ENCODE measurements at places on chromosomes 16 and 17. TPM values are rescaled to one million over a fixed set of nuclear protein-coding genes. Genes with fewer than 3 reads are reported as not detected.

The RRAD gene
- 12.5 TPM for total RNA-seq

DNA sequence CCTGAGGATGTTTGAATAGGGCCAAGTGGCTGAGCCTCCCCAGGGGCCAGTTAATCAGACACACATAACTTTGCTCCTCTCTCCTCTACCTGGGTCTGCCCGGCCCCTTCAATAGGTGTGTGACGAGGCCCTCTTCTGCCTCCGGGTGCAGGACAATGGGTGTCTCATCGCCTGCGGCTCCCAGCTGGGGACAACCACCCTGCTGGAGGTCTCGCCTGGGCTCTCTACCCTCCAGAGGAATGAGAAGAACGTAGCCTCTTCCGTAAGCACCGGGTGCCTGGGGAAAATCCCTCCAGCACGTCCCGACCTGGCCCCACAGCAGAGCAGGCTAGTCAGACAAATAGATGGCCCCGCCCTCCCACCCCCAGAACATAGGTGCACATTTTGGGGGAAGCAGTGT lies 16.1 kb upstream of the KIF19 start:
- DNase-seq: no peak

- DNase-seq: no peak
Measured at GRCh38 chr16:30120340-30121105, 2.5 kb downstream of the MAPK3 start.

GRCh38 chr16:67043420-67043819 lies 14.5 kb downstream of the CBFB start:
- no peak for DNase-seq

The ALDOC gene
- 28.9 TPM for total RNA-seq

GRCh38 chr16:81861915-81862314 lies 82.8 kb downstream of the PLCG2 start:
- no peak for DNase-seq

DNA sequence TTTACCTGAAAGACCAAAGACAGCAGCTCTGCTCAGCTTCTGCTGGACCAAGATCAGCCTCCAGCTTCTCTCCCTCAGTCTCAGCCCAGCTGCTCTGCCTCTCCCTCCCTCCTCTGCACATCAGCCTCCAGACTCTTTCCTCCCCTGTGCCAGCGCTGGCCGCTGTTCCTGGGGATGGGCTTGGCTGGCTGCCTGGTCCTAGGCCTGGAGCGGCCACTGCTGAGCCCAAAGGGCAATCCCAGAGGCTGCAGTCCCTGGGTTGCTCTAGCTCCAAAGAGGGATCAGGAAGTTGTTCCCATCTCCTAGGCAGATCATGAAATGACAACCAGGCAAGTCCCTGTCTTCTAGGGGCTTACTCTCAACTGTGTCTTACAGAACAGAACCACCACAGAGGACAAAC lies 31.3 kb downstream of the DCUN1D3 start:
- DNase-seq: peak; percentile 72

GRCh38 chr16:81480606-81481206 lies 36.1 kb downstream of the CMIP start:
- no peak for DNase-seq

DNA sequence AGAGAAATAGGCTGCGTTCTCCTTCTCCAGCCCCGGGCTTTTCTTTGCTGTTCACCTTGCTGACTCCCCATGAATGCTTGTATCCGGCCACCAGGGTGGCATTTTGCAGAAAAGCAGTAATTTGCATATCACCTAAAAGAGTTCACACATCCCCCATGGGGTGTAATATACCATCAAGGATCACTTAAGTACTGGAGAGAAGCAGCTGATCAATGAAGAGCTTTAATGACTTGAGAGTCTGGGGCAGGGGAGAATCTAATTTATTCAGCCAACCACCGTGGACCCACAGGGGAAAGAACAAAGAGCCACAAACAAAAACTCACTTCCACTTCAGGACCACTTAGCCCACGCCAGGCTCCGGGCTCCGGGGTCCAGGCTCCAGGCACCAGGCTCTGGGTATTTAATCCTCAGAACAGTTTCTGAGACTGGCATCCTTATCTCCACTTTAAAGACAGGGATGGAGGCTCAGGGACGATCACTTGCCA lies 33.9 kb upstream of the SEC14L1 start:
- DNase-seq: no peak

The VMO1 gene
- total RNA-seq: 0.64 TPM

DNA sequence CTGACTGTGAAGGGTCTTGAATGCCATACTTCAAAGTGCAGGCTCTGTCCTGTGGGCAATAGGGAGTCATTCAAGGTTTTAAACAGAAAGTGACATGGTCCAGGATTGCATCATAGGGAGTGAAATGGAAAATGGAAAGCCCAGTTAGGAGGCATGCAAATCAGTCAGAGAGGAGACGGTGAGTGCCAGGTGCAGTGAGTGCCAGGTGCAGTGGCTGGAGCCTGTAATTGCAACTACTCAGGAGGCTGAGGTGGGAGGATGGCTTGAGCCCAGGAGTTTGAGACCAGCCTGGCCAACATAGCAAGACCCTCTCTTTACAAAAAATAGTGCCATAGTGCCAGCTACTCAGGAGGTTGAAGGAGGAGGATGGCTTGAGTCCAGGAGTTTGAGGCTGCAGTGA lies 35.2 kb upstream of the SIAH1 start:
- DNase-seq: no peak

The STH gene
- total RNA-seq: not detected

- DNase-seq: peak; percentile 4
Measured at GRCh38 chr16:49859125-49859811, 3.4 kb upstream of the ZNF423 start.
